ENCODE measurements at places on chromosomes 5 and 9. TPM values are rescaled to one million over a fixed set of nuclear protein-coding genes. Genes with fewer than 3 reads are reported as not detected.

DNA sequence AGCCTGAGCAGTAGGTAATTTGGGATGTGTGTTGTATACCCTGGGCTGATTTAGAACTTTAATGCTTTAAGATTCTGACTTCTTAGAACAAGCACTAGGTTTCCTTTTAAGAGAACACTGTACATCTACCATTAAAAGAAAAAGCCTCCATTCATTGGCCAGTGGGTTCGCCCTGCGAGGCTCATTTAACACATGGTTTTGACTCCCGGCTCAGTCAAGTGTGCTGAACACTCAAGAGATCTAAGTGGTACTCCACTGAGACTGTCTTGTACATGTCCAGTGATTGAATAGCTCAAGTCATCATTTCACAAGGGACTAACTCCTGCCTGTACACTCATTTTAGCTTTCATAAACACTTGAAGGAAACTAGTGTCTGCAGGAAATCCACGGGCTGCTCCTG lies 3.9 kb downstream of the FUBP3 start:
- no peak overlapping the region for H3K4me3 ChIP-seq
- no peaks in the 10 kb centered on the region for H3K27me3 ChIP-seq
- H3K27ac ChIP-seq = no peak overlapping the region
- peaks cover 5% of the 10 kb centered on the region for H3K36me3 ChIP-seq

- no peak overlapping the region for H3K27ac ChIP-seq
- peaks cover 47% of the 10 kb centered on the region for H3K36me3 ChIP-seq
- no peak overlapping the region for H3K4me3 ChIP-seq
- no peaks in the 10 kb centered on the region for H3K27me3 ChIP-seq
- peaks cover 77% of the 10 kb centered on the region for H3K4me1 ChIP-seq
Measured at GRCh38 chr9:94173632-94174031, 85.5 kb upstream of the ZNF169 start.

DNA sequence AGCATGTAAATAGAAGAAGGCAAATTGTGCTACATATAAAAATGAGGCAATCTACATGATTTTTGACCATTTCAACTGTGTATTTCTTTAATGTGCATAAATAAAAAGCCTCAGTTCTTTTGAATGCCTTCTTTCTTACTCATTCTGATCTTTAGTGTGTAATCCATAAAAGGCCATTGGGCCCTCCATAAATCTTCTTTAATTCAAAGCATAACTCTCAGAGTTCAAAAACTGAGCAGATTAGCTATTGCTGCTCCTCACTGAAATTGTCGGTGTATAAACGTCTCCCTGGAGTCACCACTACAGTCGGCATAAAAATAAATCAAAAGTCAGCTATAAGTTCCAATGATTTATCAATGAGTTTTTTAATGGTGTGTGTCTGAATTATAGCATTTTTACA lies 45.3 kb upstream of the ADAMTSL1 start:
- no peaks in the 10 kb centered on the region for H3K4me1 ChIP-seq
- no peak overlapping the region for H3K4me3 ChIP-seq
- no peak overlapping the region for H3K27ac ChIP-seq
- no peak for DNase-seq
- H3K36me3 ChIP-seq = no peaks in the 10 kb centered on the region

DNA sequence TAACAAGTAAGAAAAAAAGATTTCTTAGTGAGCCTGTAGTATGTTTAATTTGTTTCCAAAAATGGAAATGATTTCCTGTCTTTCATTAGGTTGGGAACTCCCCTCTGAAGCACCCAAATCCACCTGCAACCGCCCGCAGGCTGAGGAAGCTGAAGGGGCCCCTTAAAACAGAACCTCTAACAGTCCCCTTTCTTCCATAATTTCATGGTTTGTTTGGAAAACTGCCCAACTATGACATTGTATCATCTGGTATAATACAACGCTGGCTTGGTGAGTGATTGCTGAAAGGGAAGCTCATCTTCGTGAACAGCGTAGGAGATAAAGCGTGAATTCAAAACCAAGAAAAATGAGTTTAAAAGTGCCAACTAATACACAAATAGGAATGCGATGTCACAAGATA lies 215.5 kb downstream of the FSTL4 start:
- no peak overlapping the region for H3K27ac ChIP-seq
- DNase-seq = no peak
- H3K4me3 ChIP-seq = no peak overlapping the region
- no peaks in the 10 kb centered on the region for H3K27me3 ChIP-seq

DNA sequence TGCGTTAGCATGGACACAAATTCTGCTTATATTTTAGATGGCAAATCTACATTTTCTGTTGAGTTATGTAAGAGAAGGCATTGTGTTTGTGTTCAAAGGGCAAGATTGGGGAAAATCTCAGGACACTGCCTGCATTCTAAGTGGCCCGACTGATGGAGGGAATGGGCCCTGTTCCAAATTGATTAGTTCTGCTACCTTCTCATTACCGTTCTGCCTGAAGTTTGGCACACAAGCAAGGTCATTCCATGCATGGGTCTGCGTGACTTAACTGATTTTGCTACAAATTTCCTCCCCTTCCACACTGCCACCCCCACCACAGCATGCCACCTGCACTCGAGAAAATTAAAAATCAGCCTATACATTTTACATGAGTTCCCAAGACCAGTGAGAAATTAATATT lies 409.9 kb downstream of the BRINP1 start:
- no peaks in the 10 kb centered on the region for H3K4me1 ChIP-seq
- H3K27me3 ChIP-seq = no peaks in the 10 kb centered on the region
- no peaks in the 10 kb centered on the region for H3K36me3 ChIP-seq

DNA sequence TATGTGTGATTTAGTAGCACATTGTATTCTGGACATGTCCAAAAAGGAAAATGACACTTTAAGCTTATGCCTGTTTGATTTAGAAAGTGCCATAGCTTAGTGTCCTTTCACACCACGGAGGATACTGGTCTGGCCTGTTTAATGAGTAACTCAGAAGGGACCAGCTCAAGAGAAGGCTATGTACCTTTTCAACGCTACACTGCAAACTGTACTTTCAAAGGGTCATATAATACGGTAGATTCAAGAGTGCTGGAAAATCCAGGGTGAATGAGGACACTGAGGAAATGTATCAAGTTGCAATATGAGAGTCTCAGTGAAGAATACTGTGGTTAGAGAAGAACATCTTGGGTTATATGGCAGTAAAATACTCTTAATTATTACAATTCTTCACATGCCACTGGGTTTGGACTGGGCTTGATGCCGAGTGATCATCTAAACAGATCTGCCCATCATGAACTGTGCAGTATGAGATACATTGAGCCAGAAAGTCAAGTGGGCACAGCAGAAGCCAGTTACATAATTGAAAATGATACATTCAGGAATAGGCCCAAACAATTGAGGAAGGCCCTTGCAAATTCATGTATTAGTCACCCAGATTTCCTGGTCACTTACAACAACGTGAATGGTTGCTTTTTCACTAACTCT lies 1211.5 kb upstream of the CDH9 start:
- H3K36me3 ChIP-seq = no peaks in the 10 kb centered on the region
- no peaks in the 10 kb centered on the region for H3K4me1 ChIP-seq
- no peak overlapping the region for H3K4me3 ChIP-seq
- H3K27ac ChIP-seq = no peak overlapping the region
- DNase-seq = no peak
- no peaks in the 10 kb centered on the region for H3K27me3 ChIP-seq

DNA sequence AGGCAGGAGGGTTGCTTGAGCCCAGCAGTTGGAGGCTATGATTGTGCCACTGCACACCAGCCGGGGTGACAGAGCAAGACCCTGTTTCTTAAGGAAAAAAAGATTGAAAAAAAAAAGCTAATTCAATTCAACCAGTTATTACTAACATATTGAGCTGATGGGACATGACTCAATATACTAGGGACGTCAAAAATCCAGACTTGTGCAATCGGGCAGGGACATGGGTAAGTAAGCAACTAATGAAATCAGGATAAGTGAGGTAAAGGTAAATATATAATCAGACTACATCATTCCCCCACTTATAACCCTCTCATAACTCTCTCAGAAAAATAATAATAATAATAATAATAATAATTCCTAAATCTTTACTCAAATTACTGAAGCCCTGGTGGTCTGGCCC lies 975 bp upstream of the HAVCR1 start:
- no peak overlapping the region for H3K4me3 ChIP-seq
- no peak for DNase-seq
- H3K27me3 ChIP-seq = no peaks in the 10 kb centered on the region
- no peaks in the 10 kb centered on the region for H3K36me3 ChIP-seq
- no peaks in the 10 kb centered on the region for H3K4me1 ChIP-seq
- H3K27ac ChIP-seq = no peak overlapping the region

DNA sequence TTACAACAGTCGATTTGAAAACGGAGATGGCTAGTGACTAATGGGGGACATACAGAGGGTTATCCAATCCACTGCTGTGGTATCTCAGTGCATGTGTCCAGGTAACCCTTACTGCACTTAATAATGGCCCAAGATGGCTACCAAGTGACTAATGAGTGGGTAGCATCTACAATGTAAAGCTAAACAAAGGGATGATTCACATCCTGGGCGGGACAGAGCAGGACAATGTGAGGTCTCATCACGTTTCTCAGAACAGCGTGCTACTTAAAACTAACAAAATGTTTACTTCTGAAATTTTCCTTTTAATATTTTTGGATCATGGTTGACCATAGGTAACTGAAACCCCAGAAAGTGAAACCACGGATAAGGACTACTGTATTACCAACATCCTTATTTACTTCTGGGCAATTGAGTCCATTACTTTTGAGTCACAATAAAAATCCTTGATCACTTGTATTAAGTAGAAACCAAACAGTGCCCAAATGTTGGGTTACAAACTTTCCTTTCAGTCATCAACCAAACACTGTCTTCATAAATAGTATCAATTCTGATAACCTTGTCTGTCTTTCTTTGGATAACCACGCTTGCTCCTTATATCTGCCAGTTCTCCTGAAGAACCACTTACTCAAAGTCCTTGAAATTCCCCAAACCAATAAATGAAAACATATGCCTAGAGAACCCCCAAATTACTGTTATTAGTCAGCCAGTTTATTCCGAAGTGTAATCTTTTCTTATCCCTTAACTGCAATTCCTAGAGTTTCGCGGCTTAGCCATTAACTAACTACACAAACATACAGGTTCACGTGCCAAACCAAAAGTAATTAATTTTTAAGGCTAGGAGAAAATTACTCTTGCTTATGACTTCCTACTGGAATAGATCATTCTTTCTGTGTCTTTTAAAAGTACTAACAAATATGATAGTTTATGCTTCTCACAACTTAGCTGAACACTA lies 59.7 kb downstream of the ELL2 start:
- no peak overlapping the region for H3K4me3 ChIP-seq
- H3K27me3 ChIP-seq = no peaks in the 10 kb centered on the region
- DNase-seq = no peak
- H3K27ac ChIP-seq = no peak overlapping the region
- H3K36me3 ChIP-seq = peaks cover 46% of the 10 kb centered on the region
- no peaks in the 10 kb centered on the region for H3K4me1 ChIP-seq

DNA sequence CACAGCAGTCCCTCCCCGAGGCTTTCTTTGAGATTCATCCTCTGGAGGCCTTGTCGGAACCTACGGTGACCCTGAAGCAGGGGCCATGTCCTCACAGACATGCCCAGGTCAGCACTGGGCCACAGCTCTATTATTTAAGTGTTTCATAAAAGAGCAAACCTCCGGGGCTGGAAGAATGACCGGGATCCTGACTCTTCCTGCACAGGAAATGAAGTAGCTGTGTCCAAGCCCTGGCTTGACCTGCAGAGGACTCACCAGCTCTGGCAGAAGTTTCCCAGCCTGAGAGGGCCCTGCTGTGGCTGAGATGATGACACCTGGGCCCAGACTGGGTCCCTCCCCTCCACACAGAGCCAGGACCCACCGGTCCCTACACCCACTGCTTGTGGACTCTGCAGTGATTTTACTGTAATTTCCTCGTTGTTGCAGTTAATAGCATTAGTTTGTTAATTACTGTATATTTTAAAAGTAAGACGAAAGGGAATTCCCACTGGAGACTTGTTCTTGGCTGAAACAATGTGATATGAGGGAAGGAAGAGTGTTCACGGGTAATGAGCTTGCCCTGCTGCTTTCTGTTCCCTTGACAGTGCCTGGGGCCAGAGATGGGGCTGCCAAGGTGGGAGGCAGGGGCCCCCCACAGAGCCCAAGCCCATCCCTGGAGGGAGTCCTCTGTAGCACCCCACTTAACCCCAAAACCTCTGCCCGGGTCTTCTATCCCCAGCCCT lies 72.2 kb downstream of the PCDH1 start:
- H3K4me1 ChIP-seq = no peaks in the 10 kb centered on the region
- peaks cover 12% of the 10 kb centered on the region for H3K27me3 ChIP-seq
- no peak for DNase-seq
- no peak overlapping the region for H3K4me3 ChIP-seq
- H3K27ac ChIP-seq = peak overlapping the region; percentile 60

DNA sequence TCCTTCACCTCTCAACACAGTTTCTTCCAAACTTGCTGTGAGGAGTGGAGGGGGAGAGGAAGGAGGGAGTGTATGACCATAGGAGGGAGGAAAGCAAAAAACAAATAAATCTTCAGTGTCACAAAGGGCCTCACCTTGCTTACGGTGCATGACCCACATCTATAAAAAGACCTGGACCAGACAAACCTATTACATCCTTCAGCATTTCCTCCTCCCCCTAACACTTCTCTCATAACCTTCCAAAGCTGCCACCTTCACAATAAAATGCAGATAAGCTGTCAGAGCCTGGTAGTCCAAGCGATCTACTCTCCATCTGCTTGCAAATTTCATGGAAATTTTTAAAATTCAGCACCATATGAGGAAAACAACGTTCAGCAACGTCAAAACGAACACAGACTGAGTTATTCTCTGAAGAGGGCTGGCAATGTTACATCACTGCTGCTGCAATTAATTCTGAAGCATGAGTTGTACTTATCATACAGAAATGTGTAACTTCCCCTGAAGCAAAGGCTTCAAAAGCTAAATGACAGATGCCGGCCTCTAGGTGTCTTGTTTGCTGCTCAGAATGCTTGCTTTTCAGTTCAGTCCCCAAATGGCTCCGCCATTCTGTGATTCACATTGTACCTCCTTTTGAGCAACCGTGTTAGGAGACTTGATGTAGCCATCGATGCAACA lies 62.9 kb downstream of the EFNA5 start:
- no peak overlapping the region for H3K27ac ChIP-seq
- no peak overlapping the region for H3K4me3 ChIP-seq
- no peaks in the 10 kb centered on the region for H3K36me3 ChIP-seq

GRCh38 chr9:114681594-114682332 lies at the start of gene TEX48:
TSS of gene TEX48 (minus strand) at chr9:114682192. CDS start at chr9:114671723, 10,469 bp downstream.
- H3K36me3 ChIP-seq = no peaks in the 10 kb centered on the region
- no peak within 1 kb of the TSS for H3K4me3 ChIP-seq
- no peaks in the 10 kb centered on the region for H3K4me1 ChIP-seq
- H3K27me3 ChIP-seq = no peaks in the 10 kb centered on the region
- H3K27ac ChIP-seq = no peak within 1 kb of the TSS
- DNase-seq = no peak

Gene DOCK8
- 83.4 TPM for total RNA-seq

Gene LRRC19
- total RNA-seq = 0.64 TPM

Gene DNAJA1
- total RNA-seq = 125 TPM
